ENCODE measurements at places on chromosomes 1 and 21.

DNA sequence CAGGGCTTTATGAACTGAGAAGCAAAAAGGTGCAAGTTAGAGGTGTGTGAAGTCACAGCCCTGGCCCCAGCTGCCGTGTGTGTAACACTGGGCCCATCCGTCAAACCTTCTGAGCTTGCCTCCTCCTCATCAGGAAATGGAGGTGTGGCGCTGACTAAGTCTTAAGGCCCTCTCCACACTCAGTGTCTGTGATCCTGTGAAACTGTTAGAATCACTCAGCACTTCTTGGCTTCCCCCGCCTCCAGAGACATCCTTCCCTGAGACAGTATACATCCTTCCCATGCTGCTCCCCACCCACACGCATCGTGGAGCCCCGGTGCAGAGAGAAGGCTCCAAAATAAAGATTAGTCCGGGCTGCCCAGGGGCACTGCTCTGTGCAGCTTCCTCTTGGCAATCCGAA lies 33.3 kb downstream of the LRP8 start:
- no peak for DNase-seq

DNA sequence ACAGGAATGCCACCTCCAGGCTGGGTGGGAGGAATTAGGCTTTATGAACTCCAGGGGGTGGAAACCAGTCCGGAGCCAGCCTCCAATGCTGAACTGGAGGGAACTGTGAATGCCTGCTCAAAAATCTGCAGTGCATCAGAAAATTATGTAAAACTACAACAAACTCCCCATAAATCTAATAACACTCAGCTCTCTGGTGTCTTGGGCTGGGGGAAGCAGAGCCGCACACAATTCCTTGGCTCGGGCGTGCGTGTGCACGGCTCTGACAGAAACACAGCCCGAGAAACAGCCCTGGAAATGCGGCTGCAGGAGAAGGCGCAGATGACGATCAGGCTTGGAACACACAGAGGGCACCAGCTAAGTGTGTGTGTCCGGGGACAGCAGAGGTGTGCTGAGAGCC lies 127.6 kb upstream of the VAMP3 start:
- no peak for DNase-seq

DNA sequence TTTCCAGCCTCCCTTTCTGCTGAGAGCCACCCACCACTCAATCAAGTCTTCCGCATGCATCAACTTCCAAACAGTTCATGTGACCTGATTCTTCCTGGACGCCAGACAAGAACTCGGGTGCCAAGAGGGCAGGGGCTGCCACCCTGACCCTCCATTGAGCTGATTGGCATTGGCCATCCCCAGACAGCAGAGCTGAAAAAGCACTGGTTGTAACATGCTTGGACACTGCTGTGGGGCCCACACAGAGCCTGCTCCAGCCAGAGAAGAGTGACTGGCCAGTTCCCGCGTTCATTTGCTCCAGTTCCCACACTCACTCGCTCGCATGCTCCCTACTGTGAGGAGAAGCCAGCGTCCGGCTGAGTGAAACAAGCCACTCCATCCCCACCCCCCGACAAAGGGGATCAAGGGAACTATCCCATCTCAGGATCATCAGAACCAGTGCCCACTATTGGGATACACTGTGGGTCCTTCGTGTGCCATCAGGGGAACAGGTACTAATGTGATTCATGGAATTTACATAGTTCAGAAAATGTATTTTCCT lies 420.3 kb downstream of the NPHP4 start:
- DNase-seq: no peak

DNA sequence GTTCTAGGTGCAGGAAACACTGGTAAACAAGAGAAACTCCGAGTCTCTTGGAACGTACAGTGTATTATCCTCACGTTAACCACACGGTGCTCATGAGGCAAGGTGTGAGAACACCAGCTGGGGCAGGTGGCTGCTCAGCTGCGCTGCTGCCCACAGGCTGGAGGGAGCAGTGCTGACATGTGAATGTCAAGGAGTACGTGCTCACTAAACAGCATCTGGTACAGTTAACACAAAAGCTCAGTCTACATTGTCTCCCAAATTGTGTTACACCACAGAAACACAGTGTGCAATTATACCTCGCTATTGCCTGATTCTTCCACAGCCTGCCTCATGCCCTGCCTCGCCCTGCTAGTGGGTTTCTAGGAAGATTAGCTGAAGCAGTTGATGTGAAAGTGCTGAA lies 138.4 kb downstream of the GLIS1 start:
- no peak for DNase-seq

DNA sequence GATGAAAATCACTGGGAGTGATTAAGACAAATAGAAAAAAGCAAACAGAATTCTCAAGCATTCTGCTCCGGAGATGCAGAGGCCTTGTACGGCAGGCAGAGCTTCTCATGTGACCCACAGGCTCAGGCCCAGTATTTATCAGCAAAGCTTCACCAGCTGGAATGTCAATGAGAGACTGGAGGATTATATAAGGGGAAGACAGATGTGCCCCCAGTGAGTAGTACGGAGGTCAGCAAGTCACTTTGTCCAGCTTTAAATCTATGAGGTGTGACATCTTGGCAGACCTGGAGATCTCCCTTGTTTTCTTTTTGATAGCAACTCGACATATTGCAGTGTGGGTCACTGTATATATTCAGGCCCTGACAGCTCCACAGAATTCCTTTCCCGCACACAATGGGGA lies 106.8 kb downstream of the HHIPL2 start:
- DNase-seq: no peak

DNA sequence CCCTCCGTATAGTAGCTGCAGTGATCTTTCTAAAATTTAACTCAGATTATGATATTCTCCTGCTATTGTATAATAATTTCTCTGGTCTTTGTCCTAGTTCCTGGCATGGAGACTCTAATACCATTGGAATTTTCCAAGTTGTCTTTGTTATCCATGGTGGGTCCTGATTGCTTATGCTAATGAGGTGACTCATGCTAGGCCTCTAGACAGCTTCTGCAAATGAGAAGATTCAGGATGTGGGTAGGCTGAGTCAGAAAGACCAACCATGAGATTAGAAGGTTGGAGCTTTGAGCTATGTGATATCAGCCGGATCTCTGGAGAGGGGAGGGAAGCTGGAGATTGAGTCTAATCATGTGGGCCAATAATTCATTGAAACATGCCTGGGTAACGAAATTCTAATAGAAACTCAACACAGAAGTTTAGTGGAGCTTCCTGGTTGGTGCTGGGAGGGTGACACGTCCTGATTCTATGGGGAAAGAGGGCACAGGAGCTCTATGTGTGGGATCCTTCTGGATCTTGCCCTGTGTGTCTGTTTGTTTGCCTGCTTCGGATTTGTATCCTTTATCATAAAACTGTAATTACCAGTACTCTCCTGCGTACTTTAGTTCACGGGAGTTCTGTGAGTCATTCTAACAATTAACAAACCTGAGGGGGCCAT lies 73.2 kb upstream of the CNIH3 start:
- peak; percentile 68 for DNase-seq

- DNase-seq: no peak
Observed at GRCh38 chr21:33015096-33015495, 10.6 kb upstream of the OLIG2 start.

- no peak for DNase-seq
Observed at GRCh38 chr1:18546026-18546425, 65.3 kb downstream of the KLHDC7A start.

DNA sequence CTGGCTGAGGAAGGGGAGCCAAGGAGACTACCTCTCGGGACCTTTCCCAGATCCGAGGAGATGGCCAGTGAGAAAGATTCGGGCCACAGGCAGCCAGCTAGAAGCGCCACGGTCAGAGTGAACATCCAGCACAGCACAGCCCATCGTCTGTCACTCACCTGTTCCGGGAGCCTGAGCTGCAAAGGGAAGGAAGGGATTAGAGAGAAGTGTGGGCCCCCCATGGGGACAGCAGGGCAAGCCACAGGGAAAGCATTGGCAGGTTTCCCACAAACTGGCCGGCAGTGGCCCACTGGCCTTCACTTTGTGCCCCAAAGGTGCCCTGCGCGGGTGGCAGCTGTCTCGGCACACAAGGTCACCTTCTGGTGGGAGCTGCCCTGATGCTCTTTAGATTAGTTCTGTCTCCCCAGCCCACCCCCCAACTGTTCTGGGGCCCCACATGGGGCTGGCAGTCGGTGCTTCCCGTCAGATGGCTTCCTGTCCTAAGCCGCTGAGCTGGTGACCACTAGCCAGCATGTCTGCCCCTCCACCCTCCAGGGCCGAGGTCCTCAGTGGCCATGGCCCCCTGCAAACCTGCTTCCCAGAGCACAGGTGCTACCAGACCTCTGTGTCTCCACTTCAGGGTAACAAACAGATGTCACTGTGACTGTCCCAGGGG lies 56.7 kb downstream of the LACTBL1 start:
- no peak for DNase-seq

GRCh38 chr1:169701261-169702005 lies 10.0 kb downstream of the SELL start:
- no peak for DNase-seq

DNA sequence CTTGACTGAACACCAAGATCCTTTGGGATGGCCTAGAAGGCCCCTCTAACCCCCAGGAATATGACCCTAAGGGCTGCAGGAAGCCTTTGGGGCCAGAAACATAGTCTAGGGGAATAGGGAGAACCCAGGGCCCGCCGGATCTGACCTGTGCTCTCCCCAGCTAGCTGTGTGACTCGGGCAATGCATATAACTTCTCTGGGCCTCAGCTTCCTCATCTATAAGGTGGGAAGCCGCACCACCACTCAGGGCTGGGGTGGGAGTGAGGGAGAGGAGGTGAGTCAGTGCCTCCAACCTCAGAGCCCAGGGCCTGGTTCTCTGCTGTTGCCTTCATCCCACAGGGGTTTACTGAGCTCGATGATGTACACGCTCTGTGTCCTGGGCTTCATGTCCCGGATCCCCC lies 434.4 kb downstream of the PTPRU start:
- no peak for DNase-seq

Data from HepG2 (cell line).